ENCODE measurements at places on chromosomes 3 and 15.
A peak's percentile ranks its signal among the peaks of the same experiment; 100 is the strongest.

GRCh38 chr3:13457593-13457992, 22.5 kb upstream of the HDAC11 start:
- no peak for DNase-seq

GRCh38 chr15:80093854-80094418, 34.5 kb downstream of the ZFAND6 start:
- DNase-seq, result peak; percentile 8

DNA sequence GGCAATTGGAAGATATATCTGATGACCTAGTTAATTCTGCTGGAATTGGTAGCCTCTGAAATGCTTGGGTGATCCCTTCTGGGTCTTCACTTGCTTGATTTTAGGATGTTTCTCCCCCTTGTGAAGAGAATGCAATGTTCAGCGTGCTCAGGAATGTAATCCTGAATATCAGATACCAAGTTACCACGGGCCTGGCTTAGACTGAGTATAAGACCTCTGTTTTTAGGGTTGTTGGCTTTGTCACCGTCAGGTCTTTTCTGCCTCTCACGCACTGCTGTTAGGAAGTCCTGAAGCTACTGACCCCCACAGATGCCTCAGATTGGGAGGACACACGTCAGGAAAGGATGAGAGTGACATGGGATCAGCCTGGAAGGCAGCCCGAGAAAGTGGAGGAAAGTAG, 198.5 kb downstream of the CDIN1 start:
- DNase-seq, result no peak

GRCh38 chr3:87225659-87226058, 1.4 kb upstream of the CHMP2B start:
- DNase-seq, result no peak

DNA sequence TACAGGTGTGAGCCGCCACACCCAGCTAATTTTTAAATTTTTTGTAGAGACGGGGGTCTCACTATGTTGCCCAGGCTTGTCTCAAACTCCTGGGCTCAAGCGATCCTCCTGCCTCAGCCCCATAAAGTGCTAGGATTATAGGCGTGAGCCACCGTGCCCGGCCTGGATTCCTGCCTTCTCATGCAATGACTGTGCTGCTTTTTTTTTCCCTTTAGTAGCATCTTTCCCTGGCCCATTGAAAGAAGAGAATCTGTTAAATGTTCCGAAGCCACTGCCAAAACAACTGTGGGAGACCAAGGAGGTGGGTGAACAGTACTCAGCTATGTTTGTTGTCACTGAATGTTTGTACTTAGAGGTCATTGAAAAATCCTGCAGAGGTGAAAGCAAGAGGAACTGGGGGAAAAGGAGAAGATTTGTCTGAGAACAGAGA, 88.0 kb downstream of the CRTC3 start:
- DNase-seq, result no peak

GRCh38 chr15:77496715-77497109, 76.0 kb downstream of the HMG20A start:
- peak; percentile 62 for DNase-seq

DNA sequence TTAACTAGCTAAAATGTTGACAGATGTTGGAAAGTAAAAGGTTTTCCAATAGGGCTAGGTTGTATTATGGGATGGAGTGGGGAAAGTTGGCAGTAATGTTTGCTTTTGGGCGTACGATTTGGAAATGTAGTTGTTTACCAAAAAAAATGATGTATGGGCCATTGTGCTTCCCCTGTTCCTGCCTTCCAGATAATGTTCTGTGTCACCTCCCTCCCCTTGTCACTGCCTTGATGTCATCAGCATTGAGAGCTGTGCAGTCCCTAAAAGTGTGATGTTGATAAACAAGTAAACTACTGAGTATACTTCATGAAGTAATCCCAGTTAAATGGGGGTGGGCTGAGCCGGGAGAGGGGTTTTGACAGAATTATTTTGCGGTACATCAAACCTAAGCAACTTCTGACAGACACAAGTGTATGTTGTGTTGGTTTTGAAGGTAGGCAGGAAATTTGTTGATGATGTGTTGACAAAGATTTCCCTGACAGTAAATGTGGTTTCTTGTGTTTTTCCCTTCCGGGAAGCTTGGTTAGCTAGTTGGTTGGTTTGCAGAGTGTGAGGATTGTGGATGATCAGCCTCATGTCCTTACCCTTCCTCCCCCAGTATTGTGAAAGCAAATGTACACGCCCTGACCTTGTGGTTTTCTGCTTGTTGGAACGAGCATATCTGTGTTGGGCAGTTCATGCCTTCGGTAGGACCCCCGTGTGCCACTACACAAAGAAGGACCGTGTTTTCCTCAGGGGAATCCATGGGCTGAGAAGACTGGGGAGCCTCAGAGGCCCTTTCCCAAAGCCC, 87.3 kb downstream of the PGPEP1L start:
- DNase-seq, result no peak

- no peak for DNase-seq
Observed at GRCh38 chr3:171654809-171655208, 155.5 kb downstream of the PLD1 start.
